ENCODE measurements at places on chromosomes 7 and 10.

DNA sequence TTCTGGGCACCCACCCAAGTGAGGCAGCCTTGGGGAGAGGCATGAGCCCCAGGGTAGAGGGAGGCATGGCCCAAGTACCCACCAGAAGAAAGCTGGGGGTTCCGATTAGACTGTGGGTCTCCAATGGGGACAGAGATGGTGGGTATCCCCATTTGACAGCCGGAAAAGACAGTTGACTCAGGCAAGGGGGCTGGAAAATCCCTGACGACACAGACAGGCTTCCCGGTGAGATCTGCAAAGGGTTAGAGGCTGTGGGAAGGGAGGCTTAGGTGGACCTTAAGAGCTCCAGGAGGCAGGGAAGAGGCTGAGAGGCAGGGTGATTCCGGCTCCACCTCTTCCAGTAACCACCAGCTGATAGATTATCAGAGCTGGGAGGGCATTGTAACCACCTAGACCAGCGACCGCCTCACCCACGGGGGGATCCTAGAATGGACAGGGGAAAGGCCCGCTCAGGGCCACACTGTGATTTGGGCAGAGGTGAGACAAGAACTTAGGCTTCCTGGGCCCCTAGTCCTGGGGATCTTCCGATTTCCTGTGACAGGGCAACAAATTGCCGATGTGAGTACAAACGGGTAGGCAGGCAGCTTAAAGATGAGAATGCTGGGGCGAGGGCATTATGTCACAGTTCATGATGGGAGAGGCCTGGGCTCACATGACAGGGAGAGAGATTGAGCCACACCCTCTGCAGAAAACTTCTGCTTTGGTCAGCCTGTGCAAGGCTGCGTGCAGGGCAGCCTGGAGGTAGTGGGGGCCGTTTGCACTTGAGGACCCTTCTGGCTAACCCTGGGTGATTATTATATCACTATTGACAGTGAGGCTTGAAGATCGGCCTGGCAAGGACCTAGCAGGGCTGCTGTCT lies 5.4 kb downstream of the TBATA start:
- DNase-seq = no peak

- no peak for DNase-seq
Observed at GRCh38 chr7:27302590-27302989, 60.0 kb downstream of the EVX1 start.

DNA sequence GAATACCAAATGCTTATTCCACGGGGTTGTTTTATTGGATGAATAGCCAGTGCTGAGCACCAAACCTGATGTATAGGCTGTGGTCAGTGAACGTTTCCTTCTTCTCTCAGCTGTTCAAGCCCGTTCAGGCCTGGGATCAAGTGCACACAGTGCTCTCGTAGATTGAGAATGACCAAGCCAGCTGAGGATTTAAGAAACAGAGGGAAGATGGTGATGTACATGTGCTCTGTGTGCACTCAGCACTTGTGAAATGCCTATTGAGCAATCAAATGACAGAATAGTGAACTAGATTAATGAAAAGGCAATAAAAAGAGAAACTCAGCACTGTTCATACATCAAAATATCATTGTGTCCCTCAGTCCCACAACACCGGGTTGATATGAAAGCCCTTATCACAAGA lies 302.5 kb downstream of the BMPER start:
- no peak for DNase-seq

GRCh38 chr7:22444181-22444971 lies 55.6 kb downstream of the STEAP1B start:
- no peak for DNase-seq

- no peak for DNase-seq
Observed at GRCh38 chr10:1274111-1274661, 218.0 kb downstream of the WDR37 start.

- no peak for DNase-seq
Observed at GRCh38 chr7:95525503-95525902, 39.8 kb downstream of the ASB4 start.

- DNase-seq = no peak
Observed at GRCh38 chr10:31413325-31413724, 94.3 kb downstream of the ZEB1 start.

DNA sequence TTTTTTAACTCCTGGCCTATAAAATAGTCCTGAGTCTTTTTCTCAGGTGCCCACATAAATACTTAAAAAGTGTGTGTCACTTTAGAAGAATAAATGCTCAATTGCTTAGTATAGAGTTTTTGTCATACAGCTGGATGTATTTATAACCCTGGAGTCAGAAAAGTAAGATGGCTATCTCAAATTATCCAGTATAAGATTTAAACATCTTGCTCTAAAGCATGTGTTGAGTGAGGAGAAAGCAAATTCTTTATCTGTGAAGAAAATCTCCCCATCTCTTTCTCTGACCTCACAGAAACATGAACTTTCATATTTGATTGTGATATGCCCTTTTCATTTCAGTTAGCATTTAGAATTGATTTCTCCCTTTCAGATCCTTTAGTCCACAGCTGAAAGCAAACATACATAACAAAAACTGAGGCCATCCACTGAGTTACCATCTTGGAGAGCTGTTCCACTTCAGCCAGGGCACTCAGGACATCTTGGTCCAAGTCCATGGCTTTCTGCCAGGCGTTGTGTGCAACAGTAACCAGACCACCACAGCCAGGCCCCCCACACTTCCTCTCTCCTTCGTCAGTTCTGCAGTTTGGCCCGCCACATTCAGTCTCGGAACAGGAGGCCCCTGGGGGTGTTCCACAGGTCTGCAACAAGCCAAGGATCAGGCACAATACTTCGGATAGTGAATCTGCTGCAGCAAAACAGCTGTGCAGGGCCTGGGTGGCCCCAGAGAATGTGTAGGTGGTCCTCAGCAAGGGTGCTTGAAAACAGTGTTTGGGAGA lies 40.9 kb downstream of the DLD start:
- DNase-seq = no peak

GRCh38 chr7:117560030-117560429 lies 80.2 kb downstream of the CFTR start:
- no peak for DNase-seq

GRCh38 chr7:37439653-37440026 lies 9.0 kb downstream of the ELMO1 start:
- no peak for DNase-seq

DNA sequence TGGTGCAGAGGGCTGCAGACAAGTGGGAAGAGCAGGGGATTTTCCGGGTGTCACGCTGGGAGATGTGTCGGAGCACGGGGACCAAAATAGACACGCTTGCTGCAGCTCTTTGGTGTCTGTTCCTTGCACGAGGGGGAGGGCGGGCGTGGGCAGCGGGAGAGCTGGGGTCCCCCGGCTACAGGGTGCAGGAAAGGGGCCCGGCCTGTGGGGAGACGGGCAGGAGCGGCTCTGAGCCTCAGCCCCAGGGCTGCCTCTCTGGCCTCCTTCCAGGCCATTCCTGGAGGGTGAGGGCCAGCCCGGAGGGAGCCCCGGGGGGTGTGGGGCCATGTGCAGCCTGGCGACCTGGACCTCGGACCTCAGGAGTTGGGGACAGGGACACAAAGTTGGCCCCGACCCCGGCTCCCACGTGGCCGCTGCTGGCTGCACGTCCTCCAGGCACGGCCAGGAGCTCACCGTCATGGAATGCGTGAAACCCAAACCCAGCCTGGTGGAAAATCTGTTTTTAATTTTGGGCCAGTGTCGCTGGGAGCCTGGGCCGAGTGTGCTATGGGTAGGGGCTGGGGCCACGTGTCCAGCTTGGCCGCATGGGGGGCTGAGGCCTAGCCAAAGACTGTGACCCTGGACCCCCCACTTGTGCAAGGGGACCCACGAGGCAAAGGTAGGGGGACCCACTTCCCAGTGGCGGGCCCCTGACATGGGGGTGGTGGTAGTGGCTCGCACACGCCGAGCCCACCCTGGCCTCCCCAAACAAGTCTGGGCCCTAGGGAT lies 6.6 kb downstream of the TTYH3 start:
- DNase-seq = no peak

DNA sequence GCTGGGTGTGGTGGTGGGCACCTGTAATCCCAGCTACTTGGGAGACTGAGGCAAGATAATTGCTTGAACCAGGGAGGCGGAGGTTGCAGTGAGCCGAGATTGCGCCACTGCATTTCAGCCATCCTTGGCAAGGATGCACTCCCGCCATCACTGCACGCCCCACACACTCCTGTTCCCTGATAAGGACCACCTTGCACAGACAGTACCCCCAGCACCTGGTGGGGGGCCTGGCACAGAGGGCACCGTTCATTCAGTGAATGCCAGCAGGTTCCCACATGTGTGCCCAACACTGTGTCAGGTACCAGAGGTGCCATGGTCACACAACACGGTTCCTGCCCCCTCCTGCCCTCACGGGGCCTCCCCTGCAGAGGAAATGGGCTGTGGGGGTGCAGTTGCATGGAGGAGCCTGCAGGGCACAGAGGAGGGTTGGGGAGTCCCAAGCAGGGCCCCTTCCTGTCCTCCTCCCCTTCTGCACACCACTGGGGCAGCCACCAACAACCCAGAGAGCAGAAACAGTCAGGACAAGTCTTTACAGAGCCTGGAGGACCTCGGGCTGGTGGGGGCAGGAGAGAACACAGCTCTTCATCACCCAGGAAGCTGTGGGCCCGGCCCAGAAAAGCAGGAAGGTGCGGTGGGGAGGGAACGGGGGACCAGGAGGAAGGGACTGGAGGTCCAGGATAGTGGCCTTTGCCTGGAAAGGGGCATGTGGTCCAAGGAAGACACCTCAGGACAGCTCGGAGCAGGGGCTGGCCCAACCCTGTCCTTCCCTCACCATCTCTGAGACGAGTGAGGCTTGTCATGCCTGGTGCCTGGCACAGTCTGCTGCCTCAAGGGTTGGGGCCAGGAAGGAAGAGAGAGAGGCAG lies 7.1 kb downstream of the CRYGN start:
- no peak for DNase-seq

DNA sequence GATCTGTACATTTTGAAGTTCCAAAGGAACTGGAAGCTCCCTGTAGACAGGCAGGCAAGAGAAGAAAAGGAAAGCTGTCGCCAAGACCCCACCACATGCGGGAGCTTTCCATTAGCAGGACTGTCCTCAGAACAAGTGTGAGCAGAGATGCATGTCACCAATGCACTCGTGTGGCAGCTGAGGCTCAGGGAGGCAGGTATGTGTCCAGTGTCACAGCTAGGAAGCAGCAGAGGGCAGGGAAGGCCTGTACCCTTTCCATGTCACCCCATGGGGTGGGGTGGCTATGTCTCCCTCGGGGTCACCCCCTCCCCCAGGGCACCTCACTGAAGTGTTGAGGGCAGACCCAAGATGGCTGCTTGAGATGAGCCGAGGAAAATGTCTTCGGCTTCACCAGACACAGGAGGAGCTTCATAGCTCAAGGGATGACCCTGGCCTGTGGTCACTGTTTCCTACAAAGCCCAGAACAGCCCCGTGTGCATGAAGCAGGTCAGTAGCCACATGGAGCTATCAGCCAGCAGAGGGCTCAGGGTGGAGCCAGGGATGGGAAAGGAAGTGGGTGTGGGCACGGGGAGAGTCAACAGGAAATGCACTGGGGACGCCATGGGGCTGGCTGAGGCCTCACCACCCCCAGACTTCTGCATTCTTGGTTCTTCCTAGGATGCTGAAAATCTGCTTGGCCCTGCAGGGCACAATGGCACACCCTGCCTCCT lies 96.6 kb downstream of the FAM53B start:
- no peak for DNase-seq

GRCh38 chr10:29843143-29843542 lies 208.4 kb upstream of the SVIL start:
- no peak for DNase-seq

DNA sequence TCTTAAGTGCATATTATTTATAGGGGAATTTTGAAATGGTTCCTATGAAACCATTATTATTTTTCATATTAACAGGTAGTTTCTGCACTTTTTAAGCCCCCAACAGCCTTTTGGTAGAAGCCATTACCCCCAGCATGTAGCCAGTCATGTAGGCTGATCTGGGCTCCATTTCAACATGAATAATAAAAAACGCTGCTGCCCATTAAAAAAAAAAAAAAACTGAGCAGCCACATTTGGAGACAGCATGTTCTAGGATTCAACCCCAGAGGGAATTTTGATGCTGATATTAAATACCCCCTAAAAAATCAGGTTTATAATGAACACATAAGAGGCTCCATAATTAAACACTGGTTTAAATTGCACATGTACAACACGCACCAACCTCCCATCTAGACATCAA lies 181.3 kb downstream of the RTKN2 start:
- no peak for DNase-seq
